Cortex of kidney (tissue), 1 donor: ENCODE measurements at places on chromosomes 1 and 21.

DNA sequence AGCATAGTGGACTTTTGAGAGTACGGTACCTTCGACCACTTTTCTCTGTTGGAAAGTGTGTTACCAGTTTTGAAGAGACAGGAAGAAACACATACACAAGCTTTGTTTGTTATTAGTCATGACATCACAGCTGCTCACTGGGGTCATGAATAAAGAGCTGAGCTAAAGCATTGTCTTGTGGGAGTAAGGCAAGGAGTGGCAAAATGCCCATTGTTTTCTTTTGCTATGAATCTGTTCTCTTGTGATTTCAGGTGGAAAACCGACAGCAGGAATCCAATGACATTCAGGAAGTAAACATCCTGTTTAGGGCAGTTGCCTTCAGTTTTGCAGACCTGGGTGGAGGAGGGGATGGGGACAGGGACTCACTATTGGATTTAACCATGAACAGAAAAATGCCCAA is 66.2 kb downstream of the RGL1 start:
- DNase-seq: no peak

GRCh38 chr1:186050360-186050759 is 316.2 kb downstream of the HMCN1 start:
- DNase-seq: no peak

DNA sequence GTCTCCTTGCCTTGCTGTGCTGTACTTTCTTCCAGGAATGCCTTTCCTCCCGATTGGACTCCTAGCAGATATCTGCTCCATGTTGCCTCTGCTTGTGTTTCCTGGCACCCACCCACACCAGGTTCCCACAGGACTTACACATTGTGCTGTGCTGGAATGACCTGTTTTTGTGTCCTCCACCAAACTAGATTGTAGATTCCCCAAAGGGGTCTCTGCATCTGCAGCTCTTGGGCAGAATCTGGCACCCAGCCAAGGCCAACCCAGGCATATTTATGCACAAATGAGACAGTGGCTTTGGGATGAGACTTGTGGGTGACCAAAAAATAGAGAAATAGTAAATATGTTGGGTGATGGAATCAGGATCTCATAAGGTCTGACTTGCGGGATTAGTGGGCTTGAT is 278.2 kb downstream of the RRAGC start:
- no peak for DNase-seq

DNA sequence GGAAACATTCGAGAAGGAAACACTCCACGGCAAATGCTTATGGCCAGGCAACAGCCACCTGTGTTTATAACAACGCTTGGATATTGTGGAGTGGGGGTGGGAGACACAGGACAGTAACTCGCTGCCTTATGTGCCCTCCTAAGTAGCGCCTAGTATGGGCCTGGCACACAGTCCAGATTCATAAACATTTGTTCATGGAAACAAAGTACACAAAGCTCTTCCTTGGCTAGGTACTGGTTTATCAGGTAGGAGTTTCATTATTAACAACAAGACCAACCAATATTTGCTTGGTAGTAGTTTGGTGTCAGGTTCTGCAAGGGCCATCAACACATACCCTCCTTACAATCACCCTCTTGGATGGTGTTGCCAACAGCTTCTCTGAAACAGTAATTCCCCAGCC is 23.4 kb downstream of the TMCO4 start:
- DNase-seq: no peak

DNA sequence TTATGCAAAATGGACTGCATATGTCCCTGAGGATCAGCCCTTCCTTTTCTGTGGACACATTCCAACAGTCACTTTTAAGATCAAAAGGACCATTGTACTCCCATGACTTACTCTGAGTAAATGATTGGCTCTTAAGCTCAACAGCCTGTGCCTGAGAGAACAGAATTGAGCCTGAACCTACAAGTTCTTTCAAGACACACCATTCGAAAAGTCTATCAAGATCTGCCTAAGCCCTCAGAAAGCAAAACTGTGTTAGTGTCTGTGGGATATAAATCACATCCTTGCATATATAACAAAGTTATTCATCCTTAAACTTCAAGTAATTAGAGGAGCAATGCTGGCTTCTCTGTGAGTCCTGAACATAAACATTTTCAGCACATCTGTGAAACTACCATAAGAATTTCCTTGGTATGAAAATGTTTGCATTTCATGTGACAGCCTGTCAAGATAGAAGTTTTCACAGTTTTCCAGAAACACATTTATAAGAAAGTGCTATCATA is 41.6 kb downstream of the PCNX2 start:
- DNase-seq: no peak

DNA sequence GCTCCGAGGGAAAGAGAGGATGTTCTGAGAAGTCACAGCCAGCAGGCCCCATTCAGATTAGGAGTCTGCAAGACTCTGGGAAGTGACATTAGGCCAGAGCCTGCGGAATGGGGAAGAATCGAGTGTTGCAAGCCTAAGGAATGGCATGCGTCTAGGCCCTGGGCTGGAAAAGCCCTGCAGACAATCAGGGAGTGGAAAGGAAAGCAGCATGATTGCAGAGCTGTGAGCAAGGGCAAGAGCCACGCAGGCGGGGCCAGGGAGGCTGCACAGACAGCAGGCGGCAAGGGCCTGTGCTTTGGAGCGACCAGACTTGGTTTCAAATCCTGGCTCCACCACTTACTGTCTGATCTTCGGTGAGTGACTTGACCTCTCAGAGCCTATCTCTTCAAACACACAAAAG is 118.2 kb downstream of the RRAGC start:
- DNase-seq: no peak

- no peak for DNase-seq
Observed at GRCh38 chr1:24362396-24362795, 43.2 kb downstream of the GRHL3 start.

DNA sequence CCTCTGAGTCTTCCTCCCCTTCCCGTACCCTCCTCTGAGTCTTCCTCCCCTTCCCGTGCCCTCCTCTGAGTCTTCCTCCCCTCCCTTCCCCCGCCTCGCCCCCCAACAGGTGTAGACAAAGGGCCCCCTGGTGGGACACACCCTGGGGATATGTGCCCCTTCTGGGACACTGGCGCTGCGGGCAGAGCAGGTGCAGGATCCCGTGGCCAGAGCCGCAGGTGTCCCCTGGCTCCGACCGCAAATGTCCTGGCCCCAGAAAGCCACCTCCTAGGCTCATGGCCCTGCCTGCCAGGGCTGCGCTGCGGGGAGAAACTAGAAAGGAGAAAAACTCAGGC is 51.5 kb upstream of the ARHGEF16 start:
- DNase-seq: no peak

DNA sequence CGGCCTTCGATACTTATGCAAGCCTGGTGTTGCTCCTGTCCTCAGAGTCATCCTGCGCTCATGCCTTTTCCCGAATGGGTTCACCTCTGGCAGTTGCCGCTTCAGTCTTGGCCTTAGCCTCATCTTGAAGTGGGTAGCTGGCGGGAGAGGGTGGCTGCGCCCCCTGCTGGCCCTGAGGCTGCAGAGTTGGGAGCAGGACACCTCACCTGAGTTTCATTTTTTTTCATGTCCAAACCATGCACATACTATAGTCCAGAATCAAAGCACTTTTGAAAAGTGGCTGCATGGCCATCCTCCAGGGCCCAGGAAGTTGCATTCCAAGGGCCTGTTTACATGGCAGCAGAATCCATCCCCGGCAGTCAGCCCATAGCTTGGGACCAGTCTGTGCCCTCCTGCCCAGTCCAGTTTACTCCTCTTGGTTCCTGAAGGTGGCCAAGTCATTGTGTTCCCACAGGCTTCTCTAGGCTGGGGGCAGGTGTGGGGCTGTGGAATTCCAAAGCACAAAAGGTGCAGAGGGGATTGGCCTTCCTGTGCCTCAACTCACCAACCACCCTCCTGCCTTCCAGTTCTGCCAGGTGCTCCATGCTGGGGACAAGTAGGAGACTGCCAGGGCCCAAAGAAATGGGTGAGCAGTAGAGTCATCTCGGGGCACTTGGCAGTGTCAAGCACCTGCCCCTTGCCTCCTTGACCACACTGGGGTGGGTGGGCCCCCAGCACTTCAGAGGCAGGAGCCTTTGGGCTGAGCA is 44.0 kb downstream of the YARS1 start:
- peak; percentile 24 for DNase-seq

DNA sequence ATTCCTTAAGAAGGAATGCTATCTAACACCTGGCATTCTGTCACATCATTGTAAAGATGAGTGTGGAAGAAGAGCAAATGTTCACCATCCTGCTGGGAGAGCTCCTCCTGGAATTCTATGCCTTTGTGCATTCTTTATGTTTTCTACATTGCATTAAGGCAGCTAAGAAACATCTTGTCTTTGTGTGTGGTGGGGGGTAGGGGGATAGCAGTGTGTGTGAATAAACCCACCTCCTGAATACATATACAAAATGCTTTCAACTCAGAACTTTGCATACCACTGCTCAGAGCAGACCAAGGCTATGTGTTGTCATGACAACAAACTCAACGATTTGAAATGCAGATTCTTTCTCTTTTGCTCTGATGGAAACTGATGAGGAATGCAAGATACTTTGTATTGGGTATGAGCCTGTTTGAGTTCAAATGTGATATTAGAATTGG is 193.6 kb upstream of the KAZN start:
- DNase-seq: no peak

GRCh38 chr1:57615956-57616355 is 192.1 kb upstream of the DAB1 start:
- no peak for DNase-seq

GRCh38 chr1:156795787-156796186 is 20.9 kb downstream of the SH2D2A start:
- no peak for DNase-seq

GRCh38 chr1:109890115-109890953 is 20.3 kb upstream of the CSF1 start:
- no peak for DNase-seq

DNA sequence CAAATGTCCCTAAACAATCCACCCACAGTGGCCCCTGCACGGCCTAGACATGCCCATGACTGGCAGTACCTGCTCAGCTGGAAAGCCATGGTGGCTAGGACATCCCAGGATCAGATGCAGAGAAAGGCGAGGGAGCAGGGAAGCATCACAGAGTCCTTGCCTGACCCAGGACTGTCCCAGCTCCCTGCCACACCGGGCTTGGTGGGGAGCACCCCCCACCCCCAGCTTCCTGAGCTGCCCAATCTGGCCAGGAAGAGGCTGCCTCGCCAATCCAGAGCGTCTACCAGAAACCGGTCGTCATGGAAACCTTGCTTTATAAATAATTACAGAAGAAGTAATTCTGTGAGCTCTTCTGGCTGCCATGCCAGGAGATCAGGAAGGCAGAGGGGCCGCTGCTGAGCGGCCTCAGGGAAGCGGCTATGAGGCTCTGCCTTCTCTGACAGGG is 34.8 kb downstream of the ACOT7 start:
- DNase-seq: no peak

GRCh38 chr1:24235921-24236788 is 49.1 kb upstream of the IFNLR1 start:
- no peak for DNase-seq

DNA sequence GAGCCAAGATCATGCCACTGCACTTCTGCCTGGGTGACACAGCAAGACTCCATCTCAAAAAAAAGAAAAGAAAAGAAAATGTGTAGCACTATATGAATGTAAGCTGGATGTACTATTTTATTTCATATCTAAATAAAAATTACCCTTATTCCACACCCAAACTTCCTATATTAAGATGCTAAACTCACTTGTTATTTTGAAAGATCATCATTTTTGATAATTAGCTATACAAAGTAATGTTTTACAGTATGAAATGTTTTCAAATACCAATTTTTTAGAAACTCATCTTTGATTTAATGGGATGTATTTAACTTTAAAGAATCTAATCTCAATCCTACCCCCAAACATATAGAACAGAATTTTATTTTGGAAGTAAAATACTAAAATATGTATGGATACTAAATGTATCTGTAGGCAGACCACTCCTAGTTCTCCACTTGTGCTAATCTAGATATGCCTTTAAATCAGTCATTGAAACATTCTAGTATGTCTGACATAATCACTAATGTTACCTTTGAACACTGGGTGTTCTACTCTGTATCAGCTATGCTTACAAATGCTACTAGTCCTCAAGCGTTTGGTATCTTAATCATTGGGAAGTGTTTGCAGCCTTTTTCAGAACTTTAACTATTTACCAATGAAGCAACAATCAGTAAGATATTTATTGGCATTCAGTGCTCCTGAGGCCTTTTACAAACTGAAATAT is 12.9 kb downstream of the MIER1 start:
- DNase-seq: no peak

DNA sequence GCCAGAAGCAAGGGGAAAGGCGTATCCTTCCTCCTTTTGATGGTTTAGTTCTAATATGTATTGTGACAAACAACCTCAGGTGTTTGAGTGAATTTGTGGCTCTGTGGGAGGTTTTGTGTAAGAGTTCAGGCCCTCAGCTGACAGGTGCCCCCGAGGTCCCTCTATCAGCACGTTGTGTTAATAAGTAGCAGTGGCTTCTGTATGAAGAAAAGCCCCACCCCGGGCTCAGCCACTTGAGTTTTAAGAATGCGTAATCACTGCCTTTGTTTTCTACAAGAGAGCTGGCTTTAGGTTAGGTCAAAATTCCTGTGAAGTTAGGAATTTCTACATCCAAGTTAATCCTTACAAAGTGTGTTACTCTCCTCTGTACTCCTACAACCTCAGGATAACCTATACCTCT is 92.4 kb upstream of the PGBD5 start:
- DNase-seq: no peak

- no peak for DNase-seq
Observed at GRCh38 chr1:162215902-162216301, 146.4 kb downstream of the NOS1AP start.

GRCh38 chr1:85074365-85074964 is 26.2 kb upstream of the MCOLN3 start:
- DNase-seq: no peak
